ENCODE measurements at places on chromosomes 11 and 22.

- no peak for DNase-seq
Observed at GRCh38 chr11:16335236-16335962, 20.9 kb downstream of the SOX6 start.

DNA sequence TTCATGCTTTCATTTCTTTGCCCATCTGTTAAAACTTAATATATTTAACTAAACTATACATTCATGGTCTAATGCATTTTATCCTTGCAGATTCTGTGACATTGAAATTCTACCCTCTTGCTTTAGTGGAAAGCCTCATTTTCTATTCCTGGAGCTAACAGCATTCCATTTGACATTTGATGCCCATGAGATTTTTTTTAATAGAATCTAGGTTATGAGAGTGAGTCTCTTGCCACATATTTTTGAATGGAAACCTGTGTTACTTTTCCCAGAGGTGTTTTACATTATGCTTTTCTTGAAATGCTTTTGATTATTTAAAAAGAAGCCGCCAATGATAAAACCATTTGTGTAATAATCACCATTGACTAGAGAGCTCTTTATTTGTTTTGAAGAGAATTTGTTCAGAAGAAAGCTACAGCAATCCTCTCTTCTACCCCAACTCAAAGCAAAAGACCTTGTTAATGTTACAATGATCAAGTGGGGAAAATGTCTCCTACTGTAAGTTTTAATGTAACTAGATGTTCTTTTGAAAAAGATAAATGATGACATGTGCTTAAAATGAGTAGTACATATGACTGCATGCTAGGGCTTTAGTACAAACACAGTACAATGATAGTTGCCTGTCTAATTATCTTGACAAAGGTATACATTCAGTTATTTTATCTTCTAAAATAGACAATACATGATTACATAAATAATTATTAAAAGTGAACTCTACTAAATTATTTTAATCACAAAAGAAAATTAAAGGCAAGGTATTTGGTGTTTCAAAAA lies 67.3 kb downstream of the GAS2 start:
- no peak for DNase-seq

DNA sequence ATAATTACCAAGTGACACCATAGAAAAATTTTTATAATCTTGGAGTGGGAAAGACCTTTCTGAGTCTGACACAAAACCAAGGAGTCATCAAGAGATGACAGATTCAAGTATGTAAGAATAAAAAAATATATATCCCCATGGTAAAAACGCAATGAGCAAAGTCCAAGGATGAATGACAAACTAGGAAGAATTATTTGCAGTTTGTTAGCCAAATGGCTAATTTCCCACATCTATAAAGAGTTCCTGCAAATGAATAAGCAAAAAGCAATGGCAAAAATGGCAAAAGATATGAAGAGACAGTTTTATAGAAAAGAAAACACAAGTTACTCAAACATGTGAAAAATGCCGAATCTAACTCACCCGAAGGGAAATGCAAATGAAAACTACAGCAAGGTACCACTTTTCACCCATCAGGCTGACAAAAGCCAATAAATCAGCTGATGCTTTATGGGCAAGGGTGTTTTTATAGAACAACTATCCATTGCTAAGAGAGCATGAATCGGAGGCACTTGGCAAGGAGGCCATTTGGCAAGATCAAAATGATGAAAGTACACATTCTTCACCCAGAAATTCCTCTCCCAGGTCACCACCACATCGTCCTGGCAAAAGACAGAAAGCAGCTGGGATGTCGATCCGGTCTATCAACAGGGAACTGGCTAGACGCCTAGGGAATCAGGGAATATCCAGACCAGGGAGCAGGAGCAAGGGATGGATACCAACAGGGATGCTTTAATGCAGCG lies 21.1 kb upstream of the KLHL35 start:
- DNase-seq: no peak

DNA sequence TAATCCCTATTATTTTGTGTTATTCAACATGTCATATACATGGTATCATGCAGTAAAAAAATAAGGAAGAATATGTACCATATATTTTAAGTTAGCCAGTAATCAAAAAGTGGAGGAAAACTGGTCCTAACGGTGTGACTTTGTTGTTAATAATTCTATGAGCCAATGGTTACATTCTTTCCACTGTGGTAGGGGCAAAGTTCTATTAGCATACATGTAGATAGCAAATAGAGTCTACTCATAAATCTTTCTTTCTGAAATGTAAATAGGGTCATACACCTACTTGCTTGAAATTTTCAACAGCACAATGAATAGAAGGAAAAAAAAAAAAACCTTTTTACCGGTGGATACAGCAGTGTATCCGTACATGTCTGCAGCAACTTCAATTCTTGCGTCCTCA lies 364.8 kb downstream of the RAB38 start:
- DNase-seq: no peak

DNA sequence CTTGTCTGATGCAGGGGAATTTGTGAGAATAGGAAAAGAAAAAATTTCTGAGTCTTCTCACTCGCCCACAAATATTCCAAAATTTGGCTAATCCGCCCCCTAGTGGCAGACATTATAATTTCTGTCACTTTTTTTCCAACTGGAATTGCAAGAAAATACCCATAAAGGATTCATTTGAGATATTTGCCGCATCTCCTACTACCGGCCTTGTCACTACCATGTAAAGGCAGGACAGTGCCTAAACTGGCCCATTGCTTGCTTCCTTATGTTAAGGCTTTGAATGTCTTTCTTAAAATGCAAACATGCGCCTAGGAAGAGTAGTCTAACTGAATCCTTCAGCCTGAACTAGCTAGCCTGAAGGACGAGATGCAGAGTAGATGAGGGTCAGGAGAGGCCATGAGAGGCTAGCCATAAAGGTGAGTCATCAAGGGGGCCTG lies 9.3 kb upstream of the CEP295 start:
- DNase-seq: peak; percentile 16

DNA sequence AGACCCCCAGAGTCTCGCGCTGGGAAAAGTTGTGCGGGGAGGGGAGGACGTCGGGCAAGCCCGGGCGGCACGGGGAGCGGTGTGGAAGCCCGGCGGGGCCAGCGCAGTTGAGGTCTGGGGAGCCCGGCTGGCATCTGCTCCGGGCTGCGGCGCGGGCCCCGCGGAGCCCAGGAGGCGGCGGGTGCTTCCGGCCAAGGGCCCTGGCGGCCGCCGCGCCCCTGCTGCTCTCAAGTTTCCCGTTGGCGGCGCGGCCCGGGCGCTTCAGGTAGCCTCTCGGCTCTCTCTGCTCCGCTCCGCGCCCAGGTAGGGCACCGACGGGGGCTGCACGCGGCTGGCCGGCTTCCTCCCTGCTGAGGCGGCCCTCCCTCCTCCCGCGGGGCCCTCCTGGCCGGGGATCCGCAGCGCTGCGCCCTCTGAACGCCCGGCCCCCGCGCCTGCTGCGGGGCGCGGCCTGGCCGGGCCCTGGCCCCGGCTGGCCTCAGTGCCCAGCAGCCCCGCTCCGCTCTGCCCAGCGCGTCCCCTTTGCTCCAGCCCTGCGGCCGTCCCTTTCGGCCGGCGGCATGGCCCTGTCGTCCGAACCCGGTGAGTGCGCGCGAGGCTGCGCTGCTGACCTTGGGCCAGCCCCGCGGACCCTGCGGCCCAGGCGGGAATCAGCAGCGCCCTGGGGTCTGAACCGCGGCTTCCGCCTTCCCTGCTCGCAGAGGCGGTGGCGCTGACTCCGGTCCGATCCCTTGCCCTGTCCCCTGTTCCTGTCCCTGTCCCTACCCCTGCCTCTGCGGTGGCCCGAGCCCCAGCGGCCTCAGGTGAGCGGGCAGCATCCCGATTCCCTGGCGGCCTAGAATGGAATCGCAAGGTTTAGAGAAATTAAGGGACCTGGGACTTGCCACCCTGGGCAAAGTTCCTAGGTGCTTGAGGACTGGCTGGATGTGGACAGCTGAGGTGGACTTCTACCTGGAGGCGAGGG lies 4.3 kb upstream of the AMPD3 start:
- DNase-seq: no peak

- peak; percentile 80 for DNase-seq
Observed at GRCh38 chr22:21996175-21996720, 13.7 kb upstream of the TOP3B start.

- no peak for DNase-seq
Observed at GRCh38 chr22:48745842-48746788, 1081.6 kb downstream of the BRD1 start.

GRCh38 chr11:28727254-28727653 lies 619.1 kb downstream of the METTL15 start:
- no peak for DNase-seq

GRCh38 chr11:129637473-129637872 lies 178.2 kb upstream of the TMEM45B start:
- peak; percentile 12 for DNase-seq

- no peak for DNase-seq
Observed at GRCh38 chr22:44159811-44160210, 20.9 kb upstream of the PARVG start.

GRCh38 chr22:50078761-50079160 lies 6.5 kb downstream of the MLC1 start:
- DNase-seq: no peak

GRCh38 chr22:48955351-48956311 lies 872.0 kb downstream of the BRD1 start:
- no peak for DNase-seq

GRCh38 chr11:29914203-29914930 lies 102.5 kb downstream of the KCNA4 start:
- peak; percentile 7 for DNase-seq

- no peak for DNase-seq
Observed at GRCh38 chr22:47139013-47139789, 376.8 kb downstream of the TBC1D22A start.

- DNase-seq: no peak
Observed at GRCh38 chr11:1116666-1117390, 40.9 kb upstream of the MUC5AC start.

- no peak for DNase-seq
Observed at GRCh38 chr22:37154925-37155712, 5.4 kb upstream of the IL2RB start.

DNA sequence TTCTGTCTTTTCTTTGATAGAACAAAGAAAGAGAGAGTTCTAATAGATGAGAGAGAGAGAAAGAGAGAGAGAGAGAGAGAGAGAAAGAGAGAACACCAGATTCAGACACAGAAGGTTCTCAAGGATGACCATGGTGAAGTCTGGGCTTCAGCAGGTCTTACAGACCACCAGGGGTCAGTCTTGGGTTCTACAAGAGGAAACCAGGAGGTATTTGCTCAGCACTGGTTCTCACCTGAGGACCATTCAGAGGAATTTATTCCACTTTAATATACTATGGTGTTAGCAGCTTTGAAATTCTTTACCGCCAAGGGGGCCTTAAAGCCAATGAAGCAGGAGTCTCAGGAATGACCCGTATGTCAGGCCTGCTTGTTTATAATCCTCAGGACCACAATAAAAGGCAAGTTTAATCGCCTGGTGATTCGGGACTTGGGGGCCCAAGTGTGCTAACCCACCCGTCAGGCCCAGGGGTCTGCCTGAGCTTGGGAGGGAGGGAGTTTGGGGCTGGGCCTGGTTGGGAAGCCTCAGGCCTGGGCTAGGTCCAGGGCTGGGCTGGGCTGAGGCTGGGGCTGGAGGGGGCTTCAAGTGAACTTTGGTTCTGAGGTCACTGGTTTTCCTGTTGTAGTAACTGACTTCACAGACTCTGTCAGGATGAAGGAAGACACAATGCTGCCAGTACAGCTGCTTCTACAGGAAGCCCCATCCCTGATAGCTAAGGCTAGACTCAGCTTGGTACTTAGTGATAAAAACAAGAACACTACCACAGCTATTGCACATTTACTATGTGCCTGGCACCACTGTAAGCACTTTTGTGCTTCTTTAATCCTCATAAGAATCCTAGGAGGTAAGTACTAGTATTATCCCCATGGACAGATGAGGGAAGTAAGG lies 179.2 kb upstream of the ZBED5 start:
- peak; percentile 37 for DNase-seq

DNA sequence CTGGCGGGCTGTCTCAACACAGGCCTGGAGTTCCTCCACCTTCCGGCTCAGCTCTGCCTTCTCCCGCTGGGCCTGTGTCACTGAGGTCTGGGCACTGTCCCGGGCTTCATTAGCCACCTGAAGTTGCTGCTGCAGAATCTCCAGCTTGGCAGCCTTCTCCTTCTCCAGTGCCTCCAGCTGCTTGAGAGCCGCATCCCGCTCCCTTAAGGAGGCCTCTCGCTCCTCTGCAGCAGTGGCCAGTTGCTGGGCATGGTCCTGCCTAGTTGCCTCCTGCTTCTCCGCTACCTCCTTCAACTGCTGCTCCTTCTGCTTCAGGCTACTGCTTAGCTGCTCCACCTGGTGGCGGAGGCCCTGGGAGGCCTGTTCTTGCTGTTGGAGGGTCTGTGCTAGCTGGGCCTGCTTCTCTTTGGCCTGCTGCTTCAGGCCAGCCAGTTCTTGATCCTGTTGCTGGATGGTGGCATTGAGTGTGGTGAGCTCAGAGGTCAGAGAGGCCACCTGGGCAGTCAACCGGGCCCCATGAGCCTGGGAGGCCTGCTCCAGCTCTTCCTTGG lies 16.9 kb downstream of the IL18BP start:
- peak; percentile 5 for DNase-seq

- DNase-seq: no peak
Observed at GRCh38 chr11:1234771-1235305, 12.0 kb downstream of the MUC5B start.

DNA sequence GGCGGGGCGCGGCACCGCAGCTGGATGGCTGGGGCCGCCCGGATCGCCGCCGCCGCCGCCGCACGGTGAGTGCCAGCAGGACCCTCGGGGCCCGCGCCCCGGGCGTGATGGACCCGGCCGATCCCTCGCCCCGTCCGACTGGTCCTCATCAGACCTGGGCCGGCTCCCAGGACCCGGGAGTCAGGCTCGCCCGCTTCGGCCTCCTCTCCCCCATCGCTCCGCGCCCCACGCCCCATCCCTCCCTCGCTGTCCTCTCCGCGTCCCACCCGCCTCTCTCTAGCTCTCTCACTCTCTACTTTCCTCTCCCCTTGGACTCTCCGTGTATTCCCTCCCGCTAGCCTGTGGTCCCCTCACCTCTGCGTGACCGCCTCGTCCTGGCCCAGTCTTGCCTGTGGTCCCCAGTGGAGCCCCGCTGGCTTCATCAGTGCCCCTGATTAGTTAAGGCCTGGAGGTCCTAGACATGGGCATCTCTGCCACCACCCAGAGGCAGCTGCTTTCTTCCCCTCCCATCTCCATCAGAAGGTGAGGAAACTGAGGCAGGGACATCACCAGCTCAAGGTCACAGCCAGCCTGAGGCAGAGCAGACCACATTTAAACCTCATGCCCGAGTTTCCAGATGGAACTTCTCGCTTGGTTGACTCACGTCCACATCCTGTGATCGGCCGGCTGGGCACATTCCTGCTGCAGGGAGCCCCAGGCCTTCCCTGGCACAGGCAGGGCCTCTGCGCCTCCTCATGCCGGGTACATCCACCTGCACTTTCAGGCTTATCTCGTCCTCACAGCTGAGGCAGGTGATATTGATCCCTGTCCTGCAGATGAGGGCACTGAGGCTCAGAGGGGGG lies 429 bp downstream of the SLC39A13 start:
- peak; percentile 13 for DNase-seq

GRCh38 chr11:66267379-66268243 lies 828 bp upstream of the RAB1B start:
- DNase-seq: peak; percentile 71

- DNase-seq: no peak
Observed at GRCh38 chr11:125075242-125075625, 12.1 kb downstream of the SLC37A2 start.

All from MV-4-11 (cell line).